ENCODE measurements at places on chromosomes 7 and 10.

DNA sequence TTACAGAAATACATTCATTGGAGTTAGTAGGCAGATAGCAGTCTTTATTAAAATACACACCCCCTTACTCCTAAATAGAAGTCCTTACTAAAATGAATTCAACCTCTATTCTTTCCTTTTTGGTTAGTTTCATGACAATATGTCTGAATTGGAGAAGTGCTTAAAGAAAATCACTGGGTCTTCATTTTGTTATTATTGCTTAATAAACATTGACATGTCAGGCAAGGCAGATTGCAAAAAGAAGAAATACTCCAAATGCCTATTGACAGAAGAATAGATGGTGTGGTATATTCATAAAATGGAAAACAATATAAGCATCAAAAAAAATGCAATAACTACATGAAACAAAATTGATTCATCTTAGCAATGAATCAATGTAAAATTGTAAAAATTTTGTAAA is 135.5 kb downstream of the TMEM26 start:
- no peak for DNase-seq

DNA sequence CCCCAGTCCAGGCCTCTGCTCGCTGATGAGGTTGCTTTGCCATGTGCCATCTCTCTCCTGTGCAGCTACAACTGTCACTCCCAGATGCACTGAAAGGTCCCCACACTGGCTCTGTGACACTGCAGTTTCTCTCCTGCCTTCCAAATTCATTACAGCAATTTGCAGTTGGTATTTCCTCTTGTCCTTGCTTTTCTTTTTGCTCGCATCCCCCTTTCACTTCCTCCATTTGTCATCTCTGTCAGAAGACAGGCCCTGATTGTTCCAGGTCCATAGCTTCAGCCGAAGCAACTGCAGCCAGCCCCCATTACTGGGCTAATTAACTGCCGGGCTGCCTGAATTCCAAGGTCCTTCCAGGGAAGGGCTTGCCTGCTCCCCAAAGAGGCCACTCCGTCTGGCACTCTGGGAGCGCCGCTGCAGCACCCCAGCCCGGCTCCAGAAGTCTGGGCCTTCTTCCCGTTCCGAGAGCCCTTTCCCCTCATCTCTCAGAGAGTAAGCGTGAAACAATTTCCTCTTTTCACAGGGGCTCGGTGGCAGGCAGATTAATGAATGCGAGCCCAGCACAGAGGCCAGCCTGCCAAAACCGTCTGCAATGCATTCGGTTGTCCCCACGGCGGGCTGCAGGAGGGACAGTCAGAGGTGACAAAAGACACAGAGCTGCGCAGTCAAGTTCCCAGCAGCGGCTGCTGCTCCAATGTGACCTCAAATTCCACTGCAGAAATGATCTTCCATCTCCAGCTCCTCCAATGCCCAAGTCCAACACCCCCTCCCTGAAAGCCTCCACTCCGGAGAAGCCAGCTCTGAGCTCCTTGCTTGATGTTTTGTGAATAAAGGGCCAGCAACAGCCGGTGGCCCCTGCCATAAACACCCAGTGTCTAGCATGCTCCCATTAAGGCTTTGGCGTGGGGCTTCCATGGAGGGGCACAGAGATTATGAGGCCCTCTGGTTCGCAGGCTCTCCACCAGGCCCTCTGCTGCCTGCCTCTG is 279.4 kb upstream of the HABP2 start:
- peak; percentile 24 for DNase-seq

- no peak for DNase-seq
Observed at GRCh38 chr10:1212571-1213141, 156.5 kb downstream of the WDR37 start.

DNA sequence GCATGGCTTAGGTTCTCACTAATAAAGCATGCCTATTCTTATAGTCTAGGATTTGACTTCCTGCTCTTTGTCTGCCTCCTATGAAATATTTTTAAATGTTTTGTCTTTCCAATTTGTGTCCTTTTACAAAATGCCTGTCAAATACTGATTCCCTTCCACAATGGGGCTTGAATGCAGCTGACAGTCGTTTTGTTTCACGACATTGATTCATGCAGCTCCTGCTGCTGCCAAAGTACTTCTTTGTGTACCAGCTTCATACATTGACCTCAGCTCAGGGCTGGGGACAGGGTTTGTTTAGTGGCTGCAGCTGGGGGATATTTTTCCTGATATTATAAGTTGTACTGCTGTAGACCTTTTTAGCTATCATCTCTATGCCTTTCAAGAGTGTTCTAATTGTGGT is 371.9 kb upstream of the CHRM2 start:
- DNase-seq: no peak

- no peak for DNase-seq
Observed at GRCh38 chr7:13115157-13115772, 427.8 kb downstream of the ARL4A start.

- no peak for DNase-seq
Observed at GRCh38 chr10:85602306-85602705, 764.3 kb downstream of the GRID1 start.

GRCh38 chr10:70562036-70562755 is 40.3 kb downstream of the PRF1 start:
- no peak for DNase-seq

- DNase-seq: no peak
Observed at GRCh38 chr10:116597543-116597942, 6.8 kb downstream of the PNLIPRP1 start.

- no peak for DNase-seq
Observed at GRCh38 chr10:24872790-24873182, 79.6 kb downstream of the PRTFDC1 start.

DNA sequence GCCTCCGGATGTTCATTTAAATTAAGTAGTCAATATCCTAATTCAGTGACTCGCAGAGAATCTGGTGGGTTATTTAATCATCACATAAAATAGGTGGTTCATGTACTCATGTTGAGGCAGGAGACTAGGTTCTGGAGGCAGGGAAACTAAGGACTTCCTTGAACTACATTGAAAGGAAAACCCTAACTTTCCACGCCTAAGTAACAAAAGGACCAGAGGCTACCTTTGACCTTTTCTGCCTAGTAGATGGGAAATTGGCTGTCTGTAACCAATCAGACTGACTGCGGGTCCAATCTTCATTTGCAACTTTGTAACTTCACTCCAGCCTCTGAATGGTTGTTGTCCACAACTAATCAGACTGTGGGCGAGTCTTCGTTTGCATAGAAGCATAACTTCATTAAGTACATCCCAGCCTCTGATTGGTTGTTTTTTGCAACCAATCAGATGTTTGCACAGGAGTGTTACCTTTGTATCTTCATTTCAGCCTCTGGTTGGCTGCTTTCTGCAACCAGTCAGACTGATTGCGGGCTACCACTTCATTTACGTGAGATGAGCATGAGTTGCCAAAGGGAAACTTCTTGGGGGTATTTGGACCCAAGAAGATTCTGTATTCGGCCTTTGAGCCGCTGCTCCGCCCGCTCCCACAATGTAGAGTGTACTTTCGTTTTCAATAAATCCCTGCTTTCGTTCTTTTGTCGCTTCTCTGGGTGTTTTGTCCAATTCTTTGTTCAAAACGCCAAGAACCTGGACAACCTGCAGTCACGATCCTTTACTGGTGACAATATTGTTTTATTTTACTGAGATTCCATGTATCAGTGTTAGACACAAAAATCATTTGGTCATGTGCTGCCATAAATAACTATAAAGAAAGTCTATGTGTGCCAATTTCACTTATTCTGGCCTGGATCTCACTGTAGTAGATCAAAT is 1.7 kb upstream of the ST7 start:
- no peak for DNase-seq

DNA sequence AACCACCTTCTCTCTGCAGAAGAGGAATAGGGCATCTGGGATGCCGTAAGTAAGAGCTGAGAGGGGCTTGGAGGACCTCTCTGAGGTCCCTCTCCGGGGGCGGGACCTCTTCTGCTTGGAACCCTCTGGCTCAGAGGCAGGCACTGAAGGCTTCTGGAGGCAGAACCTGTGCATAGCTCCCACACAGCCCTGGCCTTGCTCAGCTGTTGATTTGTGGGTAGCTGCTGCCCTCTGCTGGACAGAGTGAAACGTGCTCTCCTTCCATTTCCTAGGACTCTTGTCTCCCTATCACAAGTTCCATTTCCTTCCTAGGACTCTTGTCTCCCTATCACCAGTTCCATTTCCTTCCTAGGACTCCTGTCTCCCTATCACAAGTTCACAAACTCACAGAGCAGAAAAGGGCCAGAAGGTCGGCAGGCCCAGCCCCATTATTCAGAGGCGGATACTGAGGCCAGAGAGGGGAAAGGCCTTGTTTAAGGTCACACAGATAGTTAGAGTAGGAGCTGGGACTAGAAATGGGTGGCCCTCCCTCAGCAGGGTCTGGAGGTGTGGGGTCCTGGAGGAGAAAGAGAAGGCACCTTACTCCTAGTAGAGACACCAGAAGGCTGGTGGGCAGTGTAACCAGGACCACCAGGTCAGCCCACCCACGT is 30.3 kb upstream of the GARS1 start:
- DNase-seq: peak; percentile 80

GRCh38 chr10:72257051-72257892 is 16.5 kb upstream of the DDIT4 start:
- peak; percentile 52 for DNase-seq

DNA sequence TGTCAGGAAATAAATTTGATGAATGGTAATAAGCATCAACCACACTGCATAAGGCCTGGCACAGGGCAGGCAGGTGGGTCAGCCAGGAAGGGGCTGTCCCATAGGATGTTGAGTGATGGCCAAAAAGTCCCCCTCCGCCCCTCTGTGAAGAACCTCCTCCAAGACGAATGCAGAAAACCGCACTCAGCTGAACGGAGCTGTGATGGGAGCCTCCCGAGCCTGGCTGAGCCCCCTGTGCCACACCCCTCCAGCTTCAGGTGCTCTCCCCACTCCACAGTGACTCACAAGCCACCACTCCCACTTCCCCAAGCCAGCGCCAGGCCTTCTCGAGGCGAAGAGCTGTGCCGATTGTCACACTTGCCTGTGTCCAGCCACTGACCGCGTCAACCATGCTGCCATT is 184.2 kb downstream of the MAD1L1 start:
- DNase-seq: no peak

- DNase-seq: no peak
Observed at GRCh38 chr7:4234886-4235285, 447.2 kb upstream of the FOXK1 start.

- DNase-seq: no peak
Observed at GRCh38 chr7:20301311-20301939, 29.3 kb upstream of the ITGB8 start.

DNA sequence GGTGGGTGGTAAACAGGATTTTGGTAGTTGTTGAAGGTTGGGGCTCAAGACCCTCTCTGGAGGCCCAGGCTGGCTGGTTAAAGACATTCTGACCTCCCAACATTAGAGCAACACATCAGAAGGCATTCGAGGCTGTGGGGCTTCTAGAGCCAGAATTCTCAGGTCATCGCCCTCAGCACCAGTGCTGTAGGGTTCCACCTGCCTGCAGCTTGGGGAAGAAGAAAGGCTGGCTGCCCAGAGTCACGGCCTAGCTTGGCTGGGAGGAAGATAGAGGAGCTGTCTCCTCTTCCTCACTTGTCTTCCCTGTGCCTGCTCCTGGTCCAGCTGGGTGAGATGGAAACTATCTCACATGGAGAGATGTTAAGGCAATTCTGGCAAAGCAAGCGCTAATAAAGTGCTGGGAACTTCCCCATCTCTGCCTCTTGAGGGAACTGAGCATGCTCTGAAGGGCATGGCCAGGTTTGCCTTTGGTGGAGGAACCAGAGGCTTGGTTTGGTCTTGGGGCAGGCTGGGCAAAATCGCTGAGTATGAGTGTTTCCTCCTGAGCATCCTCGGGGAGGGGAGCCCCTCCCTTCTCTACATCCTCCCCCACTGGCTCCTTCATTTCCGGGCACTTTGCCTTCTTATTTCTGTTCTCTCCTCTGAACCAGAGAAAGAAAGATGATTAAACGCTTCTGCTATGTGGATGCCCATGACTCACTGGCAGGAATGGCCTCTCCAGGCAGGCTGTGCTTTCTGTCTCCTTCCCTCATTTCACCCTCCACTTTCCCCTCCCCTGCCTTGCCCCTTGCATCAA is 509.0 kb upstream of the PODXL start:
- DNase-seq: no peak

- DNase-seq: no peak
Observed at GRCh38 chr7:39269034-39269433, 291.3 kb downstream of the POU6F2 start.

DNA sequence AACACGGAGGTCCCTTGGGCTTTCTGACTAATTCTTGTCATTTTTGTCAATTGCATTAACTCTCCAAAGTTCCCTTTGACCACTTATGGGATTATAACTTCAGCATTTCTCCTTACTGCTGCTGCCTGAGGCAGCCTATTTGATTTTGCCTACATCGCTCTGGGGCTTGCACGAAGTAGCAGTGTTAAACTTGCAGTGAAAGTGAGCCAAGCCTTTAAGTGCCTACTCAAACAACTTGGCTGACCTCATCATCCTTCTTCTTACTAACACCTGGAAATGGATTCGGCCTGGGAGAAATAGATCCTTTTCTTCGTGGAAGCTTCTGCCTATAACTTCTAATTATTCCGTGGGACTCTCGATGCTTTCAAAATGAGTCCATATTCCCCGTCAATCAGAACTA is 76.6 kb downstream of the DGKB start:
- DNase-seq: no peak

DNA sequence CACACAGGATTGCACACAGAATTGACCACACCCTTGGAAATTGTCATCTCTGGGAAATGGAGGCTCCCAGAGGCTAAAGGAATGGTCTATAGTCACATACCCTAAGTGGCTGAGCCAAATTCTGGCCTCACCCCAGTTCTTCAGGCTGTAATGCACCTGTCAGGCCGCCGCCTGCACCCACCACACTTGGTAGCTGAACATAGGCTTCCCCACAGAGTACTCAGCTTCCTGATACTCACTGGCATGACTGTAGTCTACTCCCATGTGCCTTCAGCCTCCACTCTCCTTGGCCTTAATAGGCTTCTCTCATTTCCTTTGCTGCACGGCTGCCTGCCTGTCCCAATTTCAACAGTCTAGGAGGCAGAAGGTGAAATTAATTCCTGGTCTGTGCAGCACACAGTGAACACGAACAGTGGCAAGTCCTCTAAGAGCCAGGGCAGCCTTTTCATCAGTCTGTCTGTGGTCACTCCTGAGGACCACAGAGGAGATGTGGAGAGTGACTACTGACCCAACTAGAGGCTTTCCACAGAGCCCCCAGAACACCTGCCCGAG is 42.5 kb downstream of the NUDCD3 start:
- DNase-seq: no peak

DNA sequence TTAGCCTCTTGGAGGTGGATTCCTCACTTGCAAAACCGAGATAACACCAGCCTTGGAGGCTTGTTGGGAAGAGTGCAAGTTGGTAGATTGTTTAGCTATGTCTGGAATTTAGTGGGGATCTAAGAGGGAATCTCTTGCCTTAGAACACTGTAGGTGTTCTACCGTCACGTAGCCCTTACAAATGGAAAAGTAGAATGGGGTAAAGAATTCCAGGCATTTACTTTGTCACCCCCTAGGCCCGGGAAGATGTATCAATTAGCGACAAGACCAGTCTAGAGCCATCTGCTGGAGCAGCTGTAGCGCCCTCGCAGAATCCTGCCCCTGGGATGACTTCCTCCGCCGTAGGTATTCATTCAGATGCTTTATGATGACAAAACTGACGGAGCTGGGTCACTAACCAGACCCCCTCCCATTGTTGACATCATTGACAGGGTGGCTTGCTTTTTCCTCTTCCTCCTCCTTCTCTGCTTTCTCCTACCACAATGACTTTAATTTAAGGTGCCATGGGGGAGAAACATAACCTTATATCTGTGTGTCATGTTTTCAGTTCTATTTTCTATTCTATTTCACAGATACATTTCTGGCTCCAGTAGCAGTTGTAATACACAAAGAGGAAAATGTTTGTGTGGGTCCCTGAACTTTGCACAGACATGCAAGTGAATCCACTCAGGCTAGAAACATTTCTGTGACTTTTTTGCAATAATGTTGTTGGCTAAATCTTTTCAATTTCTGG is 262.6 kb upstream of the LYZL1 start:
- DNase-seq: no peak

- no peak for DNase-seq
Observed at GRCh38 chr10:26721561-26721960, 24.1 kb downstream of the PDSS1 start.
